ENCODE measurements at places on chromosomes 5 and 9. TPM values are rescaled to one million over a fixed set of nuclear protein-coding genes. Genes with fewer than 3 reads are reported as not detected.

- ATAC-seq: peak; percentile 78
These were observed 19.0 kb downstream of the STOM start for GRCh38 chr9:121350993-121351561.

DNA sequence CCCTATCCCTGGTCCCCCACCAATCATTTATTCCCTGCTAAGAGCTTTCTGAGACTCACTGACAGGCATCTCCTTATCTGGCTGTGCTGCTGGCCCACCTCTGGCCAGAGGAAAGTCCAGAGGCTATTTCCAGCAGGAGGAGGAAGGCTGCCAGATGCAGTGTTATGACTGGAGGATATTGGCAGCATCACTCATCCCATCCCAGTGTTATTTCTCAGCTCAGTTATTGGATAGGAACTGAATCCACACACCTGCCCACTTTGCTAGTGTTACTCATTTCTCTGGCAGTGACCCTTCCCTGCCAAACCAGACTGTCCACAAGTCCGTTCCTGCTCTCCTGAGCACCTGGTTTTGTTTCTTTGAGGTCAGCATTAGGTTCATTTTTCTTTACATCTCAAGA, 228.2 kb downstream of the GRIA1 start:
- no peak for ATAC-seq

DNA sequence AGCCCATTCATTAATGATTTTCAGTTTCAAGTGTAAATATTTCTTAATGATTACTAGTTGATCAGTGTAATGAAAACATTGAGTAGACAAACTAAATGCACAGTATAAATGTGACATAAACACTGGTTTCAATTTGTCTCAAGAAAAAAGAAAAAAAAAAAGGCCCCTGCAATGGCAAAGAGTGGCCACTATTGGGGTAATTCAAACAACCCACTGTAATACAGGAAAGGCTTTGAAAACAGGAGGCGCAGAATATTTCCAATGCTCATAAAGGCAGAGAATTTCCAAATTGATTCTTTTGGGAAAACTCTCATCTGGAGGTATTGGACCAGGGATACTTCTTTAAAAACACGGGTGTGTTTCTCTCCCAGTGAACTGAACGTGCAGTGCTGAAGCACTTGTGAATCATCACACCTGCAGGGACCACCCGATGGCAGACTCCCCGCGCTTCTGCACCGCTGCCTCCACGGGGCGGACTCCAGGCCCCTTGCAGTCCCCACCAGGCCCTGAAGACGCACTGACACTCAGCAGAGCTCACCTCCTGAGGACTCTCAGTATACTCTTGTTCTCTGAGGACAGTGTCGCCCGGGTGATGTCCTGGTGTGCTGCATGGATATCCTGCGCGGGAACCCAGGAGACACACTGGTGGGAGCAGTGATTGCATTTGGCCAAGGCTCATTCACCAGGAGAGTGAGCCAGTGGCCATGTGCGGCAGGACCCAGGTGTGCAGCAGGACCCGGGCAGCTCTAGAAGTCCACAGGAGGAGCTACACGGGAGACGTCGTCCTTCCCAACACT, 227.6 kb upstream of the IRX4 start:
- no peak for ATAC-seq

DNA sequence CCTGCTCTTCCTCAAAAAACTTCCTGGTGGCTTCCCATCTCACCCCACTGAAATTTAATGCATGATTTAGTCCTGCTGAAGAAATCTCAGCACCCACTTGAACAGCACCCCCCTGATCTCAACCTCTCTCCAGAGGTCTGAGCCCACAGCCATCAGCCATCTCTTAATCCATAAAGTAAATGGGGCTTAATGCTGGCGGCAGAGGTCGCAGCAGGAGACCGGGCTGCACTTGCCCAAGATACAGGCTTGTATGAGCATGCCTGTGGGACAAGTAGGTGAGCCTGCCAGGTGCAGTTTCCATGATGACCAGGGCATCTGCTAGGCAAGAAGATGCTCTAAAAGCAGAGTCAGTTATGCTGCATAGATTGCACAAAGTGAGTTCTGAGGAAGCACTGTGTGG, 52.4 kb upstream of the CTXN3 start:
- ATAC-seq: no peak

DNA sequence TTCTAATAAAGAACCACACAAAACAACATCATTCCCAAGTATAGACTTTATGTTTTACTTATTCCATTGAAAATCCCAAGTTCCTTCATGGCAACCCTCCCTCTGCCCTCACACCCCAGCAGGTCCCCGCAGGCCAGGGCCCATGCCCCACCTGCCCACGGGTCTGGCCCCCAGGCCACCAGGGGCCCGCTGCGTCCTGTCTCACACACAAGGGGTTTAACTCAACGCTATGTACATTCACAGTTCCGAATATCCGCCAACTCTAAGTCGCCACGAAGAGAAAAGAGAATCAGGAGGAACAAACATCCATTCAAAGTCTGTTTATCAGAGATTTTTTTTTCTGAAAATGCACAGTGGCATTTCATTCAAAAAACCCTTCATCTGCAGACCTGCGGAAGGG, 16.2 kb upstream of the SLC6A3 start:
- no peak for ATAC-seq

GRCh38 chr9:113630386-113631136, 167.0 kb downstream of the RGS3 start:
- ATAC-seq: no peak

- no peak for ATAC-seq
These were observed 493 bp downstream of the P4HA2 start for GRCh38 chr5:132227235-132227484.

Gene COL27A1
- total RNA-seq: 4.2 TPM

DNA sequence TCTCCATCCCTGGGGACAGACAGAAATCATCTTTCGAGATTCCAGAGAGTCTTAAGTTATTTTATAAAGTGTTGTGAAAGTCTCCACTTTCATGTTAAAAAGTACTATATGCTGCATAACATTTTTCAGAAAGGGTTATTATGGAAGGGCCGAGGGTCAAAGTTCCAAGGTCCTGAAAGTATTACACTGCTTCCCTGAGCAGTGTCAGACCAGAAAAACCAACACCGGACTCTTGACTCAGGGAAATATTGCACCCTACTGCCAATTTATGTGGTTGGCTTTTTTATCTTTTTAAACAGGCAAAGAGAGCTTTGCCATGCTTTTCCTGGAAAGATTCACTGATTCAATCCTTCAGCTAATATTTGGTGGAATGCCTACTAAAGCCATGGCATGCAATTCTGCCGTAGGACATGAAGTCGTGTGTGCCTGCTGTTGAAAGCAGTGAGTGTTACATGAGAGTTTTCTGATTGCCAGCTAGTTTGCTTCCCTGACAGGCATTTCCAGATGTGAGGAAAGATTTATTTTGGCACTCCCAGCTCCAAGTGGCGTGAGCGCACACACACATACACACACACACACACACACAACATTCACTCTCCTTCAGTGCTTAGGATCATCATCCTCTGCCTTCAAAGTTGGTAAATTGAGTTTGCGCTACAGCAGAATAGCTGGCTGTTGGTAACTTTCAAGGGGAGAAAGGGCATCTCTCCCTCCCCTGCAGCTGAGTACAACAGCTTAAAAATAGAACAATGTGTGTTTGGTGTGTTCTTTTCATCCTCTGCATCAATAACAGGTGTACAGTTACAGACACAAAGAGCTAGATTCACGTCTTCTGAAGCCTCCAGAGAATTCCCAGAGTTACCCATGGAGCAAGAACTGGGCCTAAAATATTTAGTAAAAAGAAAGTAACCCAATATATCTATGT, 45.6 kb downstream of the SLC1A3 start:
- no peak for ATAC-seq

GRCh38 chr5:83540105-83540504, 68.6 kb downstream of the VCAN start:
- ATAC-seq: peak; percentile 47

- no peak for ATAC-seq
These were observed 17.0 kb downstream of the FRMPD1 start for GRCh38 chr9:37667706-37668105.

GRCh38 chr5:43390471-43390870, 21.7 kb downstream of the CCL28 start:
- no peak for ATAC-seq

GRCh38 chr5:29051509-29051908, 2013.1 kb upstream of the CDH9 start:
- no peak for ATAC-seq
